ENCODE measurements at places on chromosomes 13 and 19.
A peak's percentile ranks its signal among the peaks of the same experiment; 100 is the strongest.

GRCh38 chr13:21033856-21034602 lies 27.4 kb downstream of the LATS2 start:
- no peak for DNase-seq

GRCh38 chr13:114074671-114075315 lies 57.6 kb downstream of the RASA3 start:
- peak; percentile 0 for DNase-seq

GRCh38 chr13:104253063-104253680 lies 1187.0 kb upstream of the SLC10A2 start:
- no peak for DNase-seq

- no peak for DNase-seq
These were observed 6.6 kb downstream of the ACER1 start for GRCh38 chr19:6326815-6327214.

GRCh38 chr13:33178209-33178840 lies 107.2 kb downstream of the STARD13 start:
- DNase-seq, result no peak

- no peak for DNase-seq
These were observed 9.2 kb downstream of the JOSD2 start for GRCh38 chr19:50501568-50502475.

- DNase-seq, result no peak
These were observed 793.9 kb upstream of the PCDH9 start for GRCh38 chr13:68023838-68024581.

GRCh38 chr19:29683009-29683408 lies 17.7 kb downstream of the PLEKHF1 start:
- no peak for DNase-seq

- DNase-seq, result no peak
These were observed 25.8 kb downstream of the BTBD2 start for GRCh38 chr19:1989513-1990229.

- no peak for DNase-seq
These were observed 17.0 kb downstream of the POU2F2 start for GRCh38 chr19:42115219-42115618.

DNA sequence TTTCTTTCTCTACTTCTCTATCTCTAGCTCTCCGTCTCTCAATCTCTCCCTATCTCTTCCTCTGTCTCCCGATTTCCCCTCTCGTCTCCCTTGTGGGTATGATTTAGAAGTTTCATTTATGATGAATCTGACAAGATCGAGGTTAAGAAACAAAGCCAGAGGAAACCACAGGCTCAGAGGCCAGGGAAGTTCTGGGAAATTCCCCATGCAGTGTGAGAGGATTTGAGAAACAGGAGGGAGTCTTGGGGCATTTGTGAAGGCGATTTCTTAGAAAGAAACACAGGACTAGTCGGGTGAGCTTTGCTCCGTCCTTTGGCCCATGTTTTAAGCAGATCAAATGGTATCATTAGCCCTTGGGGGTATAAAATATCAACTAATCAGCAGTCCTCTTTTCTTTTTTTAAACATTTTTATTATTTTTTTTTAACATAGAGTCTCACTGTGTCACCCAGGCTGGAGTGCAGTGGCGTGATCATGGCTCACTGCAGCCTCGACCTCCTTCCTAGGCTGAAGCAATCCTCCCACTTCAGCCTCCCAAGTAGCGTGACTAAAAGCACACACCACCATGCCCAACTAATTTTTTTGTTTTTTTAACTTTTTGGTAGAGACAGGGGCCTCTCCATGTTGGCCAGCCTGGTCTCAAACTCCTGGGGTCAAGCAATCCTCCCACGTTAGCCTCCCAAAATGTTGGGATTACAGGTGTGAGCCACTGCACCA lies 25.8 kb downstream of the TNFSF9 start:
- DNase-seq, result no peak

- no peak for DNase-seq
These were observed 11.3 kb downstream of the FPR1 start for GRCh38 chr19:51740356-51740755.

GRCh38 chr19:10766671-10767201 lies 48.9 kb downstream of the DNM2 start:
- DNase-seq, result no peak

DNA sequence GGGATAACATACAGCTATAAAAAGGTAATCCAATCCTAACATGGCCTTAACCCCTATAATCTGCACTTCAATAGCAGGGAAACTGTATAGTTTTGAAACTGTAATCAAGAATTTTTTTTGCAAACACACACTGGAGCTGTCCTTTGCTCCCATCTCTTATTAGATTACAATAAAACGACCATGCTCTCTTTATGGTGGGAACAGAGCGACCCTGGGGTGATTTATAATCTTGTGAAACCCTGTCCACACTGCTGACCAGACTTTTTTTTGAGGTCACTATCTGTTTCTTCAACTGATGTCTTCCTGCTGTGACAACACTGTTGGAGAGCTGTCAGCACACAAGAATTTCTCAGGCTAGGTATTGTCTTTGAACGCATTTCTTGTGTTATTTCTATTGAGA lies 35.3 kb downstream of the DACH1 start:
- peak; percentile 42 for DNase-seq

- DNase-seq, result peak; percentile 2
These were observed 56.1 kb downstream of the ENOX1 start for GRCh38 chr13:43730642-43731041.

GRCh38 chr13:109858319-109858718 lies 71.9 kb upstream of the IRS2 start:
- no peak for DNase-seq

DNA sequence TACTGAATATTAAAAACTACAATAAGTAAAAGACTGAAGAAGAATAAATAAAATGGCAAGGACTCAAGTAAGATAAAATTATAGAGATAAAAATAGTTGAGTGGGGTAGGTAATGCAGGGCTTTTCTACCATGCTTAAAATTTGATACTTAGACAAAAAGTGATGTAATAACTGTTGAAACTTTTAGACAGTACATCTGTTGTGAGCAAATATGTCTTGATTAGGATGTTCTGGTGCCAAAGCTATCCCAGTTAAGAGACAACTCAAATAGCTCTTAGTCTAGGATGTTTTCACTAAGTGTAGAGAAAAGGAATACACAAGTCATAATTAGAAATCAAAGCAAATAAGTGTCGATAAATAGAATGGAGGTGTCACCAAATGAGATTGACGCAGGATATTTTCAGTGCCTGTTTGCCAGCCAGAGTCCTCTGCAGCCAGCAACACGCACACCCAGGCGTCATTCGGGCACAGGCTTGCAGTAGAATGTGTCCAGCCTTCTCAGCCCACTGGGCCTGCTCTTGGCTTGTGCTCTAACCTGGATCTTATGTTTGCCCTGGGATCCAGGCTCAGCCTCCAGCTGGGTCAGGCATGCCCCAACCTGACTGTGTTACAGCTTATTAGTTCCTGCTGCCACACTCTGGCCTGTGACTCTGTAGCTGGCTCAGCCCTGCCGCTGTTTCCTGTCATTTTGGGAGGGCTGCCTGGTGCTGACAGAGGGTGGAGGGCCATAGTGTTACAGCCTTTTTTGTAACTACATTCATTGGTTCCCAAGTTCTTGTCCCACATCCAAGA lies 766.2 kb downstream of the PCDH17 start:
- no peak for DNase-seq

- DNase-seq, result no peak
These were observed 21.2 kb upstream of the DOCK9 start for GRCh38 chr13:98998831-98999638.

- no peak for DNase-seq
These were observed 4.4 kb downstream of the PRDX2 start for GRCh38 chr19:12797141-12797587.

GRCh38 chr19:42166316-42166715 lies 34.1 kb upstream of the POU2F2 start:
- DNase-seq, result no peak

GRCh38 chr19:40560092-40560507 lies 16.6 kb upstream of the SHKBP1 start:
- DNase-seq, result no peak

DNA sequence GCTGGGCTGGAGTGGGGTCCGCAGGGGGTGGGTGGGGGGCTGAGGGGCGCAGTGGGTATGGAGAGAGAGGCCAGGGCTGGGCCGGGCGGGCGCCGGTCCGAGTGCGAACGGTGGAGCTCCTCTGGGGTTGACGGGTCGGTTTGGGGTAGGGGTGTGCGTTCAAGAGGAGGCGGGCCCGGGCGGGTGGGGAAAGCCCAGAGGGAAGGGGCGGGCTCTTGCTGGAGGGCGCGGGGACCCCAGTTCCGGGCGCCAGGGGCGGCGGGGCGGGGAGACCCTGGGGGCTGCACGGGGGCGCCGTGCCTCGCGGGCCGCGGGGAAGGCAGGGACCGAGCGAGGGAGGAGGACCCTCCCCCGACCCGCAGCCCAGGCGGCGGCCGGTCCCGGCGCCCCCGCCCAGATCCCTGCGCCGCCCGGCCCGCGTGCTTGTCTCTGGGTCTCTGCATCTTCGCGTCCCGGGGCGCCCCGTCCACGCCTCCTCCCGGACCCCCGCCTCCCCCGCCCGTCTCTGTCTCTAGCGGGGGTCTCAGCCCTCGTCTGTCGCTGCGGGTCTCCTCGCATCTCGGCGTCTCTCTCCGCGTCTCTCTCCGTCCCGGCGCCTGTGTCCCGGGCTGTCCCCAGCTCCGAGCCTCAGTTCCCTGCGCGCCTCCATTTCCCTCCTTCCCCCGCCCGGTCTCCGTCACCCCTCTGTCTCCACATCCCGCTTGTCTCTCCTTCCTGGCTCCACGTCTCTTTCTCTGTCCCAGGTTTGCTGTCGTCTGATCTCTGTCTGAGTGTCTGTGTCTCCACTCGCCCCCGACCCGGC lies 8.3 kb upstream of the SHISA7 start:
- DNase-seq, result peak; percentile 49

DNA sequence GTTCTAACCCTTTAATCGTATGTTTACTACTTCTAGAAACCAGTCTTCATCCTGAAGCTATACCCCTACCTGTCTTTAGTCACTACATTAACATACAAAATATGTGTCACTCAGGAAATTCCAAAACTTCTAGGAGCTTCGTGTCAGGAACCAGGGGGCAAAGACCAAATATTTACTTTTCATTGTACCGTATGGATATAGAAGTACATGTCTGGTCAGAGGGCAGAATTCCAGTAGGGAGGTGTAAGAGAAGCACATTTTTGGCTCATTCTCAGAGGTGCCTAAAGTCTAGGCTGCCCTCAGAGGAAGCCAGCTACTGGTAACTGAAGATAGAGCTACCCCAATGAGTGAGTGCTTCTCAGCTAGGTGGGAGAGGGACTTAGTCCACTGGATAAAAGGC lies 320.7 kb downstream of the DIAPH3 start:
- no peak for DNase-seq

DNA sequence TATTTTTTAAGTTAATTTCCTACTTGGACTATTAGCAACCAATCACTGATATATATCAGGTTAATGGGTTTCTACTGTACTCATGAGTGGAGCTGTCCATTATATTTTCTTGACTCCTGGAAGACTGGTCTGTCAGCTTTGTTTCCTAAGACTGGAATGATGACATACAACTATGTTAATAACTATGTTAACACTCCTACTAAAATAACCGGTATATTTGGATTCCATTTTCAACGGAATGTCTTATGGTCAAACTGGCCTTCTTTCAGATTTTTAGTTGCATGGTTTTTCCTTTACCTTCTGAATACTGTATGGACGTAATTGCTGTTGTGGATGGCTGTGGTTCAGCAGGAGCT lies 45.8 kb upstream of the GPI start:
- DNase-seq, result no peak

- no peak for DNase-seq
These were observed 31.9 kb downstream of the ANKRD10 start for GRCh38 chr13:110882972-110883371.

GRCh38 chr19:18021121-18021755 lies 13.3 kb downstream of the ARRDC2 start:
- DNase-seq, result no peak

DNA sequence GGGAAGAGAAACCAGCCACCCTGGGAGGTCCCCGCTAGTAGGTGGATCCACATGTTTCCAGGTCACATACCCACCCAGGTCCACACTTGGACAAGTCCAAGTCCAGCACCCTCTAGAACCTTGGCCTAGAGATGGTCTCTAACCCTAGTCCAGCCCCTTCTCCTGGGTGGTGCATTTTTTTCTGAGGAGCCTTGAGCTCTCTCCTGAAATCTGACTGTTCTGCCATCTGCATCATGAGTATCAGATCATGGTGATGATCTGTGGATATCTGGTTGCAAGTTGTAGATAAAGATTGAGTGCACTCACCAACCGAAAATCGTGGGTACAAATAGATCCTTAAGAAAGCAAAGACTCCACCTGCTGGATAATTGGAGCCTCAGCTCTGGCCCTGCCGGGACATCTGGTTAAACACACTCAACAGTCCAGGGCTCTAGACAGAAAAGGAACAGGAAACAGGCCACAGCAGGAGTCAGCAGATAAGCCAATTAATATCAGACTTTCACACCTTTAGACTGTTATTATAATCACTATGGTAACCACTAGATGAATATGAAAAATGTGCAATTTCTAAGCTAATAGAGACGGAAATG lies 41.1 kb downstream of the GPR12 start:
- no peak for DNase-seq

GRCh38 chr19:2046046-2046907 lies 4.8 kb downstream of the MKNK2 start:
- no peak for DNase-seq

Measured in nephron progenitor cell (in vitro differentiated cells).